ENCODE measurements at places on chromosomes 6 and 20.

DNA sequence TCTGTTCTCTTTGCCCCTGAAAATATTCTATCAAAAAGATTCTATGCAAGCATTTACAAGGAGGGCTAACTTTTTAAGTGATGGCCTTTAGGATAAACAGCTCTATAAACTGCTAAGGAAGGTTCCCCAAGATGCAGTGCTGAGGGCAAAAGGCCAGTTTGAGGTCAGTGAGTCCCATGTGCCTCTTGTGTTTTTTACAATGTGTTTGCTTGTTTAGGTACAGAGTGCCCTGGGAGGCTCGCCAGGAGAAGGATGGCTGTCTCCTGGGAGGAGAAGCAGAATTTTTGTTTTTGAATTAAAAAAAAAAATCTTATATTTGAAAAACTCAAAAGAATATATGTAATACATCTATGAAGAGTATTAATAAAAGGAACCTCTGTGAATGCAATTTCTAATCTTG, 12.8 kb downstream of the MTCH1 start:
- DNase-seq, result no peak

GRCh38 chr6:28816339-28816908, 107.4 kb downstream of the TRIM27 start:
- no peak for DNase-seq

- DNase-seq, result no peak
Measured at GRCh38 chr6:4800662-4801061, 24.5 kb downstream of the CDYL start.

- no peak for DNase-seq
Measured at GRCh38 chr6:10084111-10084986, 330.5 kb downstream of the TFAP2A start.

DNA sequence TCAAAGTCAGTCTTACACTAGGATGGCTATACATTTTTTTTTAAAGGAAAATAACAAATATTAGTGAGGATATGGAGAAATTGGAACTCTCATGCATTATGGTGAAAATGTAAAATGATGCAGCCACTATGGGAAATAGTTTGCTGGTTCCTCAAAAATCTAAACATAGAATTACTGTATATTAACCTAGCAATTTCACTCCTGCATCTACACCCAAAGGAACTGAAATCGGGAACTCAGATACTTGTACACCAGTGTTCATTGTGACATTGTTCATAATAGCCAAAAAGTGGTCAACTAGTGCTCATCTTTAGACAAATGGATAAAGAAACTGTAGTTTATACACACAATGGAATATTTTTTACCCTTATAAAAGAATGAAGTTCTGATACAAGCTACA, 110.7 kb downstream of the UTRN start:
- DNase-seq, result no peak

- no peak for DNase-seq
Measured at GRCh38 chr6:122956376-122956775, 39.7 kb upstream of the CLVS2 start.

DNA sequence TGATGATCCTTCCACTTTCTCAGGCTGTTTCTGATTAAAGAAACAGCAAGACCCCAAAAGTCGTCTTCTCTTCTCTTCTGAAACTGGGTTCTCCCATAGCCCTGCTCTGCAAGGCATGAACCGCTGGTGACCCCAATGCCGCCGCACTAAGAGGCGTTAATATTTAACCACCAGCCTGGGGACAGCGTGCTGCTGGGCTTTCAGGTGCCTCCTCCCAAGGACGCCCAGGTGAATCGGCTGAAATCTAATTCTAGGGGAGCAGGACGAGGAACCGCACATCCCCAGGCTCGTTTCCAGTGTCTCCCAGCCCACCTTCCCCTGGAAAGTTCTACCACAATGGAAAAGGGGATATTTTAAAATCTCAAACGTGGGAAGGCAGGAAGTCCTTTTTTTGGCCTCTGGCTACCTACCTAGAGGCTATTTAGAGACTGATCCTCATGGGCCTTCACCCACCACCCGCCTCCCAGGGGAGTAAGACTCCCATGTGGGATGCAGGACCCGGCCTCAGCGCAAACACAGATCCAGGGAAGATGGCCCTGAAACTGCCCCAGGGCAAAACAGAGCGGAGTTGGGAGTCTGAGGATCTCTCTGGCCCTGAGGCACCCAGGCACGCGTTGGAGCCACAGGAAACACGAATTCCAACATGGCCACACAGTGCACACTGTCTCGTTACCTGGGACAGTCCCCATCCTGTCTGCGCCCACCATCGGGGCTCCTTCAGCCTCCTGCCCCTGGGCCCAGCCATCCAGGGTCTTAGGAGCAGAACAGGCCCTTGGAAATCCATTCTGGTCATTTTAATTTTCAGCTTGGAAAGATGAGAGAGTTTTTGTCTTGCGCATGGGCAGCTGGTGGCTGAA, 56.2 kb downstream of the BMP7 start:
- DNase-seq, result no peak

DNA sequence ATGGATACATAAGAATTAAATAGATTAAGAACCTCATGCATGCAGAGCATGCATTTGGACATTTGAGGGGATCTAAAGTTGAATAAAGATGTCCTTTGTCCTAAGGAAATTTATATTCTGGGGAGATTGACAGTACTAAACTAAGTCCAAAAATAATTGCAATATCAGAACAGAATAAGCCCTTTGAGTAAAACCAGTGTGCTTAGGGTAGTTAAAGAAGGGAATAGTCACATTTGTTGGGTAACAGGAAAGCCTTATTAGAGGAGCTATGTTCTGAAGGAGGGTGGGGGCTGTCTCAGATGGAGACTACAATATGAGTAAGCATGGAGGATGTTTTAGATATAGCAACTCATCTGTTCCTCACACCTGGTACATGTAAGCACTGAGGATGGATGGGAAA, 35.8 kb downstream of the CDC5L start:
- no peak for DNase-seq

DNA sequence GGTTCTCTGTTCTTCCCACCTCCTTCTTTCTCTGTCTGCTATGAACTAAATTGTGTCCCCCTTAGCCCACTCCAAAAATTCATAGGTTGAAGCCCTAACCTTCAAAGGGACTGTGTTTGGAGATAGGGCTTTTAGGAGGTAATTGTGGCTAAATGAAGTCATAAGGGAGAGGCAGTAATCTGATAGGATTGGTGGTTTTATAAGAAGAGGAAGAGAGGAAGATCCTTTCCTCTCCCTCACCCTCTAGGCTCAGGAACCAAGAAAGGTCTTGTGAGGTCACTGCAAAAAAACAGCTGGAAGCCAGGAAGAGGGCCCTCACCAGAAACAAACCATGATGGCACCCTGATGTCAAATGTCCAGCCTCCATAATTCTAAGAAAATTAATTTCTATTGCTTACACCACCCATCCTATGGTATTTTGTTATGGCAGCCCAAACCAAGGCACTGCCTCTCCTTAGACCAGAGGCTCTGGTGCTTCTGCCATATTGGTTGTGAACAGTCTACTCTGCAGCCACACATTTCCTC, 135.1 kb upstream of the COL21A1 start:
- DNase-seq, result no peak

GRCh38 chr6:157859775-157860504, 36.9 kb downstream of the SNX9 start:
- no peak for DNase-seq

DNA sequence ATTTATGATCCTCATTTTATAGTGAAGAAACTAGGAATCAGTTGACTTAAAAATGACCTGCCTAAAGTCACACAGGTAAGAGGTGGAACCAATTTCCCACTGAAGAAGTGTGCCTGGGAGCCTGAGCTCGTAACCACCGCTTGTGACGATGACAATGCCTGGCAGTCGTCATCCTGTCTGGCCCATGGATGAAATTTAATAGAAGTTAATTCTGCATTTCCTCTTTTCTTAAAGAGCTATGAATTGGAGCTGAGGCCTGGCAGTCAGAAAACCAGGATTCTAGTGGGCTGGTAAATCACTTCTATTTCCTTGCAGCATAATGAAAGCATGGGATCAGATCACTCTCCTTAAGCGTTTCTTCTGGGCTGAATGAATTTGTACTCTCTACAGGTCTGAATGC, 200.0 kb upstream of the SGK1 start:
- DNase-seq, result no peak

GRCh38 chr6:133923938-133924593, 29.0 kb upstream of the TBPL1 start:
- peak; percentile 57 for DNase-seq

DNA sequence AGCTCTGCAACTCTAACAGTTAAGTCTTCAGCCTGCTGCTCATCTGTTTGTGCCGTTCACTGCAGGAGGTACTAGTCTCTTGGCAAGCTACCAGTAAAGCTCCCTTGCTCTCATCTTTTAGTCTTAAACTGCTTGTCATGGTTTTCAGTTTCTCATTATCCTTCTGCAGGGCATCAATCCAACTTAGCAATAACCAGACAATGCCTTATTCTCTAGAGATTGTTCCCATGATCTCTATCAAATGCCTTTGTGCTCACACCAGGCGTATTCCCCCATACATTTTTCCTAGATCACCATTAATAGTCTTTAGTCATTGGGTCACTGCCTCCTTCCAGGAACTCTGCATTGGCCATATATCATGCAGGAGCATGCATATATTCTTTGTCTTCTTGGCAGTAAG, 171.3 kb downstream of the GRM1 start:
- no peak for DNase-seq

GRCh38 chr6:69816026-69816425, 19.2 kb upstream of the LMBRD1 start:
- DNase-seq, result no peak

DNA sequence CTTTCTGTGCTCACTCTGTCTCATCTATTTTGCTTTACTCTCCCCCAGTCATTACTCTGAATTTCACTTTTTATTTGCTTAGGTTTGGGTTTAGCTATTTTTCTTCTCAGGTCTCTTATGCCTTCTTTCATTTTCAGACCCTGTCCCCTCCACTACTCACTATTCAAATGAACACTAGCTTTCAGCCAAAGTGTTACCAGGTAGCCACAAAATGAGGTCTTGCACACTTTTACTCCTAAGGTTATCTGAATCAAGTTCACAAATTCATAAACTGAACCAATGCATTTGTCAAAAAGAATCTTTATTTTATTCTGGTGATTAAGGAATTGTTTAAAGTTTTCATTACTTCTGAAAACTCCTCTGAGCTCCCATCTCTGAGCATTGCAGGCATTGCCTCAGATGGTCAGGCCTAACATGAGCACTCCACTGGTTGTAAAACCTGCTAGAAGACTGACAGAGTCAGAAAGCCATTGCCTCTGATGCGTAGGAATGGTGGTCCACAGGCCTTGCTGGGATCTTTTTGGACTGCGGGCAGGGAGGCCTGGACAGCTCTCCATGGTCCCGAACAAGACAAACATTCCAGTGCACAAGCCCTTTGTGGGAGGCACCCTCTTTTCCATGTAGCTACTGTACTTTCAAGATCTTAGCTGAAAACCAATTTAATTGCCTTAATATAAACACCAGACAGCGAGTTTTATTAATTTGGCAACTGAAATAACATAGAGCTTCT, 48.5 kb downstream of the FYN start:
- DNase-seq, result no peak

- no peak for DNase-seq
Measured at GRCh38 chr6:36128073-36128472, 2.2 kb upstream of the MAPK13 start.

- DNase-seq, result peak; percentile 78
Measured at GRCh38 chr6:154410619-154411072, 54.0 kb upstream of the IPCEF1 start.

- DNase-seq, result no peak
Measured at GRCh38 chr6:13292774-13293173, 35.6 kb downstream of the TBC1D7 start.

DNA sequence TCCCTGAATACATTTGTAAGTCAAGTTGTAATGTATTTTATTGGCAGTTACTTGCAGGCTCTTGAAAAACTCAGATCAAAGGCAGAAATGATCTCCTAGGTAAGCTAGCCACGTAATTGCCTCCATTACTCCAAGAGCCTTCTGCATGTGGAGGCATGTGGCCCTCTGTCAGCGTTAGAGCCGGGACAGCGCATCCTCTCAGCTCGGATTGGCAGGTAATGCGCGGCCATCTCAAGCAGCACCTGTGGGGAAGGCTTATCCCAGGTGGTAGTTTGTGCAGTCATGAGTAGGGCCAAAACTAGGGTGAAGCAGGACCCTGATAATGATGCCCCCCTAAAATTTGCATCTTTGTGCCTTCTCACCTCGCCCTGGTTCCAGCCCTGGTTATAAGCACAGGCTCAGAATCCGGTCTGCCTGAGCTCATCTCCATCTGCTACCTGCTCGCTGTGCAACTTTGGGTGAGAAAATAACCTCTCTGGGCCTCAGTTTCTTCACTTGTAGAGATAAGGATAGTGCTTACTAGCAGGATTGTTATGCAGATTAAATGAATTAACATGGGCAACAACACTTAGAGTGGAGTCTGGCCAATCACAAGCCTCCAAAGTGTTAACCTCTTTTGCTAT, 157.5 kb upstream of the PMEPA1 start:
- DNase-seq, result no peak

- no peak for DNase-seq
Measured at GRCh38 chr20:25256226-25256859, 8.5 kb downstream of the PYGB start.

DNA sequence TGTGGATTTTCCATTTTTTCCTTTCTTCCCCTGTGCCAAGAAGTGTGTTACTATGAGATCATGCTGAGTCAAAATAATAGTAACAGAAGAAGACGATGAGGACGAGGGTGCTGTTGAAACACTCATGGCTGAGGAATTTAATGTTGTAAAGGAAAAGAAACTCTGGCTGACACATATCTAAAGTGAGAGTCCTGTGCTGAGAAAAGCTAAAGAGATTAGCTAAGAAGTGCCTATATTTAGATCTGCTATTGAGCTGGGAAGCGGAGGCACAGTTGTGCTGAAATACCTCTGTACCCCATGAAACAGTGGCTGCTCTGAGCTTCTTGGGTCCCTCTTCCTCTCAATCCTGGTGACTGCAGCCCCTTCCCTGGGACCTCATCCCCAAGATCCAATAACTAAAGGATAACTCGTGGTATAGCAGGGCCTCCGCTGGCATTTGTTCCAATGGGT, 1.1 kb upstream of the SYTL3 start:
- DNase-seq, result peak; percentile 47

DNA sequence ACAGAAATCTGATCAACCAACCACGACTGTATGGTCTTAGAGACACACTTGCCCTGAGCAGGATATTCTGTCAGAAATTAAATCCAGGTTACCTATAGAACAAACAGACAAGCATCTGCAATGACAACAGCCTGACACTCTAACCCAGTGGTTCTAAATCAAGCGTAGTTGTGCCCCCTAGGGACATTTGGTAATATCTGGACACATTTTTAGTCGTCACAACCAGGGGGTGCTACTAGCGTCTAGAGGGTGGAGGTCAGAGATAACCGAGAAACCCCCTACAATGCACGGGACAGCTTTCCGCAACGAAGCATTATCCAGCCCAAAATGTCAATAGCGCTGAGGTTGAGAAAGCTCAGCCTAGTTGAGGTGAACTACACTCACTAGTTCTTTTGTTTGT, 32.3 kb downstream of the ID4 start:
- no peak for DNase-seq

- peak; percentile 45 for DNase-seq
Measured at GRCh38 chr20:50519036-50519762, 9.0 kb downstream of the PTPN1 start.
